ENCODE measurements at places on chromosomes 13 and 19.

GRCh38 chr13:95698047-95698749 lies 21.3 kb downstream of the DNAJC3 start:
- DNase-seq = no peak

- peak; percentile 93 for DNase-seq
These were observed 209.1 kb upstream of the STARD13 start for GRCh38 chr13:33494596-33495204.

DNA sequence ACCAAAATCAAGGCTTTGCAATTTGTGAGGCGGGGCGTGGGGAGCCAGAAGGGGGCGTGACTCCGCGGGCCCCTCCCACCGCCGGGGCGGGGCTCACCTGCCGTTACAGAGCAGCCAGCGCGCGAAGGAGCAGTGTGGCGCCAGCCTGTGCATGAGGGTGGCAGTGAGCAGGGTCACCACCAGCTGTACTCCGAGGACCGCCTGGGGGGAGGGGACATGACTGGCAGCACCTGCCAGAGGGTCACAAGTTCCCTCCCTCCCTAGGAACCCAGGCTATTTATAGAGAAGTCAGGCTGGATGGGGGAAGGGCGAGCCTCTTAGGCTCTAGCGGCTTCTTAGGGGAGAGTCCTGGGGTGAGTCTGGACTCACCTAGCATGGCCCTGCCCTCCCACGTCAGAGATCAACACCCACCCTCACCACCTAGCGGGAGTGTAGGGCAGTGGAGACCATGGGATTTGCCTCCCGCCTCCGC lies 3.6 kb downstream of the TMEM161A start:
- no peak for DNase-seq

DNA sequence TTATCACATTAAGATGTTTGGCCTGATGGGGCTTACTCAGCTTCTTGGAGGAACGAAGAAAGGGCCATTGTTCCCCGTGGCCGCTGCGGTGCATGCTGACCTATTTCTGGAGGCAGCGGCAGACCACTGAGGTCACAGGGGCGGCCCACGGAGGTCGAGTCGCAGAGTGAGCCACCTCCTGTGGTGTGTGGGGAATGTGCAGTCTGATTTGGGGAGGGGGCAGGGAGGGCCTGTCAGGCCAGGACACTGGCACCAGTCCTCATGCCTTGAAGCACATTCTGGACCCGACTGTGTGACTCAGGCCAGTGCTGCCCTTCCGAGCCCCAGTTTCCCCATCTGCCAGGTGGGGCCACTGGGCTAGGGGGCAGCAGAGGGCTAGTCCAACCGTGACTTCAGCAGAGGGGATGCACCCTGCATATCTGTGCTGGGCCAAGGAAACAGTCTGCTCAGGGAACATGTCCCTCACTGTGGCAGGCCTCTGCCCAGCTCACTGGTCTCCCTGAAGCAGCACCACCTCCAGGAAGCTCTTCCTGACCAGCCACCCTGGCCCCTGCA lies 6.3 kb downstream of the SLC7A10 start:
- no peak for DNase-seq

DNA sequence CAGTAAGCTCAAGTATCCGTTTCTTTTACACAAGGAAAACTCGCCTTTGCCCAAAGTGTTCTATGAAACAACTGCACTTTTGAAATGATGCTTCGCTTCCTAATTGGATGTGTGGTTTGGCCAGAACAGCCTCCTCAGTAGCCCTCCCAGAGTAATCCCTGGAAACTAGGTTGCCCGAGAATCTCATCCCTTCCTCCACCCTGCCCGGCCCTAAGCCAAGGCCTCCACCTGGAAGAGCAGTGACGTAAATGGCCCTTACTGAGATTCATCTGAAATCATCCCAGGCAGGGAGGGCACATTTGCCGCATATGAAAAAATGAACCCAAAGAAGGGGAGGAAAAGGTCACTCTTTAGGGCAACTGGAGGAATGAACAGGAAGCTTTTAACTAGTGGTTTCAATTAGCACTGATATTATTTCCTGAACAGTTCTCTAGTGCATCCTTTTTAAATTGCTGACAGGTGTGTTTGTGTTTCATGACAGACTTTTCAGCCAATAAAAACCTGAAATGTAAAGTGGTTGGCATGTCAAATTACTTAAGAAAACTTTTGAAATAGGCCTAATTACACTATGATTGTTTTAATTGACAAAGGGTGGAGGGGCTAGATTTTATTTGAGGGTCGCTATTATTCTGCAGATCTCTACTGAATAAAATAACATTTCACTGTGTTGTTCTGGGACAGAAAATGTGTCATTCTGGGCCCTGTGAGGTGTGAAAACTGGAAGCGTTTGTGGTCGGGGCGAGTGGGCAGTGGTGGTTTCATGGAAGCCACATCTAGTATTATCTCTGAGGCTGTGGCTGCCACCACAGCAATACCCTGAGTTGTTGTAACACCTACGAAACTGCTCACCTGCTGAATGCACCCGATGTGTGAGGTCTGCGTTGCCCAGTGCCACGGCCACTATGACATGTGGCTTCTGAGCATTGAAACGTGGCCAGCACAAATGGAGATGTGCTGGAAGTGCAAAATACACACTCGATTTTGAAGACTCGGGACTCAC lies 112.1 kb downstream of the ZIC5 start:
- DNase-seq = no peak
